ENCODE measurements at places on chromosomes 16 and 17.

DNA sequence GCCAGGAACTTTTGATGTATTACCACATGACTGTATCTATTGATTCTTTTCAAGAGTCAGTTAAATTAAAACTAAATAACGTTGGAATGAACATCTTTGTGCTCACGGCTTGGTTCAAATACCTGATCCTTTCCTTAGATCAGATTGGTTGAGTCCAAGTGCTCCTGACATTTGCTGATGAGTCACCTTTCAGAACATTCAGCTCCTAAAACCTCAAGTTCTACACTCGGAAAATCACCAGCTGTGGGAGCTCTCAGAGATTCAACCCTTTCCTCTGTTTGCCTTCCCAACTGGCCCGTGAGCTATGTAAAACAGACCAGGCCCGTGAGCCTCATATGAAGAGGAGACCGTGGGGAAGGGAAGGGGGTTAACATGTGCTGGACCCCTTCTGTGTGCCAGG, 68.1 kb downstream of the RTN4RL1 start:
- DNase-seq: no peak

- no peak for DNase-seq
Observed at GRCh38 chr17:74935585-74936469, at the start of gene OTOP3. Gene OTOP3, plus strand, starts transcription at chr17:74935898. Its CDS starts 24 bp downstream, at chr17:74935922.

DNA sequence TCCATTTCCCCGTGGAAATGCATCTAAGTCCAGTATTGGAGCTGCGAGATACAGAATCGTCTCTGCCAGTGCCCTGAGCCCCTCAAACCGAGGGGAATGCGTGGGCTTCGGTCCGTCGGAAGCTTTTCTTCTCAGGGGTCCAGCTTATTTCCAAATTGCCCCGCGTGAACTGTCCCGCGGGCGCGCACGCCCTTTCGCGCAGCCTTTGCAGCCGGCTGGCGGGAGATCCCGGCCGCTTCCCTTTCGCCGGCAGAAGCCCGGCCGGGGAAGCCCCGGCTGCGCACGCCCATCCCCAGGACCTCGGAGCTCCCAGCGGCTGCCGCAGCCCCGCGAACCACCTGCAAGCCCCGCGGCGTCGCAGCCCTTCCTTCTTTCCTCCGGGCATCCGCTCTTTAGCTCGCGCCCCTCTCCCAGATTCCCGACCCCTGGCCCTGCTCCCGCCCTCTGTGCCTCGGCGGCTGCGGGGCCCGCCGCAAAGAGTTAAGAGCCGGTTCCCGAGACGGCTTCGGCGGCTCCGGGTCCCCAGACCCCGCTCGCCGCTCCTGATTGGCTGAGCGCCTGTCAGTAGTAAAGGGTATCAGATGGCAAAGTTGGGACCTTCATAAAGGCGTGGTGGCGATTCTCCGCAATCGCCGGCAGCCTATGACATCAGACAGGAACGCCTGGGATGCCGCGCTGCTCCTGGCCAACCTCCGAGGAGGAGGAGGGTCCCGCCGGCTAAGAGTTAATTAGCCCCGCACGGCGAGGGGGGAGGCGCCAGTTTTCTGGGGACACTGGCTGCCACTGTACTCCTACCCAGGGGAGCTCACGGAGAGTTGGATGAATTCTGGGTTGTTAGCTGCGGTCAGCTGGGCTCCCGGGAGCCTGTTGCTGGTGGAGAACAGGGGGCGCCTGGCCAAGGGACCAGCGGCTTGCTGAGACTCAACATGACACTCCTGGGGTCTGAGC, at the start of gene MYOCD:
Gene MYOCD (plus strand): TSS at position 628 of the 948 bp plus-strand sequence. CDS start 299 bp downstream, at position 927.
- no peak for DNase-seq

DNA sequence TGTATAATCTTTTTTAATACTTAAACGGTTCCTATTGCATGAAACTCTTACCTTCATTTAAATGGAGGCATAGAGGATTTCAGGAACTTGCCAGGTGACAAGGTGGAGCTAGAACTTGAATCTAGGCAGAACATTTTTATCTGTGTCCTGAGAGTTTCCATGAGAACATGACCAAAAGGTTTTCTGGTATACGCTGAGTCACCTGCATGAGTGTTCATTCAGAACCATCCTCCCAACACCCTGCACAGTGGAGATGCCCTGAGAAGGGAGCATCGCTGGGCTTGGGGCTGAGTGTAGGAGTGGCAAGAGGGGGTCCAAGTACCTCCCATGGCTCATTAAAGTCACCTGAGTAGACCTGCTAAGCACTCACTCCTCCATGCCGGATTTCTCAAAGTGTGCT, 169.7 kb upstream of the CACNG5 start:
- DNase-seq: no peak

GRCh38 chr17:76018801-76019200, 8.3 kb downstream of the EVPL start:
- DNase-seq: no peak

DNA sequence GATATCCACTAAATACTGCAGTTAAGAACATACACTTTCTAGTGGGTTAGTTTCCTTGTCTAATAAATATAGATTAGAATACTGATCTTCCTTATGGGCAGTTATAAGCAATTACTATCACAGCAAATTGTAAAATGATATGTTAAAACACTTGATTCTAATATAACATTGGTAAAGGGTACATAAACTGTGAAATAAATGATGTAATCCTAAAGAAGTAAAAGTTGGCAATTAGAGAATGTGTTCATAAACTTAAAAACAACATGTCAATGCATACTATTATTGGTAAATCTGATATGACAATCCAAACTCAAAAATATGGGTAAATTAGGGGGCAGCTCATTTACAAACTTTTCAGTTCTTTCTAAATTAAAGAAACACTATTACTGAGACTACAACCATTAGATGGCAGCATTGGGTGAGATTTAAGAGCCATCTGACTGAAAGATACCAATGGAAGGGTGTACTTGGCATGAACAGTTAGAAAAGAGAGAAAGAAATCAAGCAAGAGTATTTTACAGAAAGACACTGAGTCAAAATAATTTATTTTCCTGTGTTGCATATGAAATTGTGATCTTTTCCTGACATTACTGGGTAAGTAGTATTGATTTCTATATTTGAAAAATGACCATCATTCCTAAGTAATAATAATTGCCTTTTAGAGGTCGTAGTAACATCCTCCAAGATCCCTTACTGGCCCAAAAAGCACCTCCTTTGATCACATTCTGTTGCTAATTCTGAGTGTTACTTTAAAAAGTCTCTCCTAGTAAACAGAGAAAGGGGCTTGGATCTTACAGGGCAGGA, 119.6 kb downstream of the SPAG9 start:
- DNase-seq: peak; percentile 71

DNA sequence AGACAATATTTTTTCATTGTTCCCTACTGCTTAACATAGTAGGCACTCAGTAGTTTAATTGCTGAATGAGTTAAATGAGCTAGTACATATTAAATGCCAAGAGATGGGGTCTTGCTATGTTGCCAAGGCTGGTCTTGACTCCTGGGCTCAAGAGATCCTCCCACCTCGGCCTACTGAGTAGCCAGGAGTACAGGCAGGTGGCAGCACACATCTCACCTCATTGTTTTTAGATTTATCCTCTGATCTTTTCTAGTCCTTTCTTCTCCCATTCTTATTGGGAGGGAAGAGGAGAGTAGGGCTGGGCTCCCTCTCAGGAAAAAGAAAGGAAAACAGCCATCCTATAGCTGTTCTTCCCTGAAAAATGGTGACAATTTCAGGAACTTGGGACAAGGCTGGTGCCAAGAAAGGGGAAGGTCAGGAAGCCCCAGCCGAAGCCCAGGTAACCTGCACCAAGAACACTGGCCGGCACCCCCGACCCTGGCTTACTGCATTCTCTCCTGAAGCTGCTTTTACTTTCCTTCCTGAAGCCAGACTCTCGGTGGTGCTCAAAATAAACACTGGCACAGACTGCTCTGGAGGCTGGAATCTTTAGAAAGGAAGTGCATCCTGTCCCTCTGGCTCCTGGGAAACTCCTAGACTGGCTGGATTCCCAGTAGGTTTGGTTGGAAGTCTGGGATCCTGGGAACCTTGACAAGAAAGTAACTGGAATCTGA, 2.7 kb downstream of the TNFAIP1 start:
- no peak for DNase-seq

DNA sequence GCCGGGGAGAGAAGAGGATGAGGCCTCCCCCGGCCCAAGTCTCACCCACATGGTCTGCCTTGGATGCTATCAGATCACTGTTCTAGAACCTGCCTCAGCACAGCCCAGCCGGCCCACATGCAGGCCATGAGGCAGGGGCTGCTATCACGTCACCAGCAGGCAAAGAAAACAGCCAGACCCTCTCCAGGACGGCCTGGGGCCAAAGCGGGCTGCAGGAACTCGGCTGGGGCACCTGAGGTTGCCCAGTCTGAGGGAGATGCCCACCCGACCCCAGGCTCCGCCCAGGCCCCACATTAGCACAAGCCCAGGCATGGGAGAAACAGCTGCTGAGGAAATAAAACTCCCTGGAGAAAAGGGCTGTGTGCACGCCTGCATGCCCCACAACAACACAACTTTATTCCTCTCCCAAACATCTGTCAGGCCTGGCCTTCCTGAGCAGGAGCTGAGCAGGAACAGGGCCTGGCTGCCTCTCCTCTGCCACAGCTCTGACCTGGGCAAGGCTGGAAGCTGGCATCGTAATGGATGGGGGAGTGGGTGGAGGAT, 6.7 kb upstream of the SMIM5 start:
- DNase-seq: no peak

- DNase-seq: no peak
Observed at GRCh38 chr17:67532326-67532871, 155.3 kb downstream of the PITPNC1 start.

DNA sequence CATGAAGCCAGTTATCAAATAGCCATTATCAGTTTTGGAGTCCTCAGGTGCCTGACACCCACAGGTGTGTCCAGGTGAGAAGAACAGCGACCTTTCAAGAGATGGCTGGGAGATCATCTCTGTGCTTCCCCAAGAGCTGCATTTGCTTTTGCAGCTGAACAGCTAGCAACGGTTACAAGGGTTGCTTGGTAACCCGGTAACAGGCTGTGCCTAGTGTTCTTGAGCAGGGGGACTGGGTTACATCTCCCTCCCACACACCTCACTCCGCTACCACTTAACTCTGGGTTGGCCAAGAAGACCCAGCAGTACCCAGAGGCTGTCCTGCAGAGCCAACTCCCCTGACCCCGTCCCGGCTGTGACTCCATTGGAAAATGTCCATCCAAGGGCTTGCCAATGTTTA, 147.0 kb downstream of the SLC39A11 start:
- DNase-seq: no peak

DNA sequence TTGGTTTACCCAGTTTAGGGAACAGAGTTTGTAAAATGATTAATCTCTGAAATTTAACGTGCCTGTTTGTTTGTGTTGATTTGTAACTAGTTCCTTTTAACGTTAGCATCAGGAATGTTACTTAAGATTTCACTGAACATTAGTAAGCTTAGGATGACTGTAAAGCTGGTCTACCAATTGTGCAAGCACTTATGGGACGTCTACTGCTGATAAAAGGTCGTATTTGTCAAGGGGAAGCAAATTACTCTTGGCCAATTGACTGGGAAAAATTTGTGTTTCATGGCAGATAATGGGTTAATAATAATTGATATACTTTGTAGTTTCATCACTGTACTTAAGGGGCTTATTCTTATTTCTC, 11.8 kb downstream of the METTL9 start:
- DNase-seq: no peak

DNA sequence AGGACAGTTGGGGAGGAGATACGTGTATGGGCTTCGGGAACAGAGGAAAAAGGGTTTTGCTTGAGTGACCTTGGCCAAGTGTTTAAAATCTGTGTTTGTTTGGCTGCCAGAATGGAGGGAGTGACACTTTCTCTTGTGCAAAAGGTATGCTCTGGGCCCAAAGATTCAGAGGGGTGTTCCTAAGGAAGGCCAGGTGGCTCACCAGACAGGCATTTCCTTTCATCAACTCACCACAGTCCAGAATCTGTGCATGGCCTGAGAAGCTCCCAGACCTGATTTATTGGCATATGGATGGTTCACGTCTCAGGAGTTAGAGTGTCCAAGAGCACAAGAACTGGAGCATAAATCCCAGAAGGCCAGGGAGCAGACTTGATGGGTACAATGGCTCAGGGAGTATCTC, 53.4 kb upstream of the NLK start:
- no peak for DNase-seq

- no peak for DNase-seq
Observed at GRCh38 chr16:15464401-15465186, 30.2 kb downstream of the BMERB1 start.

- no peak for DNase-seq
Observed at GRCh38 chr17:13702266-13702665, 100.5 kb upstream of the HS3ST3A1 start.

GRCh38 chr16:74874912-74875546, 100.4 kb upstream of the FA2H start:
- no peak for DNase-seq

DNA sequence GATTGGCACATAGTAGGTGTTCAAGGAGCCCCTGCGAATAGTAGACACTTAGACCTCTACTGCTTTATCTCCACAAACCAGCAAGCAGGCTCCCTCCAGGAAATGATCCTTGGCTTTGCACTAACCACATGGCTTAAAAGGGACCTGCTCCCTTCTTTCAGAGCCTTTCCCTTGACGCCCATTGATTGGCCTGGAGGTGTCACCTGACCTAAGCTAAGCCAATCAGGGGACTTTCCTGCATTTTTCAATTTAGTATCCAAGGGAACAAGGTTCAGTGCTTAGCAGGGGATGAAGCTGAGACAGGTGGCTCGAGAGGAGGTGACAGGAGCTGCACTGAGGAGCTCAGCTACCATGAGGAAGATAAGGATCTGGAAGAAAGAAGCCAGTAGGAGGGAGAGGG, 52.8 kb downstream of the CLEC19A start:
- DNase-seq: no peak

DNA sequence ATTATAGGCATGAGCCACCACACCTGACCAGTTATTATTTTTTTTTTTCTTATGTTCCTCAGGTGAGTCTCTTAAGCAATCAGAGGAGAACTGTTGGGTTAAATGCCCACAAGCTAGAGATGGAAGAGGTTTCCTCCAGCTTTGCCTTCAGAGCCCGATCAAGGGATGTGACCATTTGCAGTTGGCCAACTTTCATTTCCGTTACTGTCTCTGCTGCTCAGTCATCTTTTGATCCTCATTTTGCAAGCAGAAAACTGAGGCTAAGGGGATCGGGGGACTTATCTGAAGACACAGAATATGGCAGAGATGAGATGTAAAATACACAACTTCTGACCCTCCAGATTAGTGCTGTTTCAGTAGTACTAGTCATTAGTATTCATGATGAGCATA, 188.8 kb downstream of the RAB11FIP4 start:
- no peak for DNase-seq

- DNase-seq: no peak
Observed at GRCh38 chr17:2563061-2563460, 30.4 kb upstream of the PAFAH1B1 start.

DNA sequence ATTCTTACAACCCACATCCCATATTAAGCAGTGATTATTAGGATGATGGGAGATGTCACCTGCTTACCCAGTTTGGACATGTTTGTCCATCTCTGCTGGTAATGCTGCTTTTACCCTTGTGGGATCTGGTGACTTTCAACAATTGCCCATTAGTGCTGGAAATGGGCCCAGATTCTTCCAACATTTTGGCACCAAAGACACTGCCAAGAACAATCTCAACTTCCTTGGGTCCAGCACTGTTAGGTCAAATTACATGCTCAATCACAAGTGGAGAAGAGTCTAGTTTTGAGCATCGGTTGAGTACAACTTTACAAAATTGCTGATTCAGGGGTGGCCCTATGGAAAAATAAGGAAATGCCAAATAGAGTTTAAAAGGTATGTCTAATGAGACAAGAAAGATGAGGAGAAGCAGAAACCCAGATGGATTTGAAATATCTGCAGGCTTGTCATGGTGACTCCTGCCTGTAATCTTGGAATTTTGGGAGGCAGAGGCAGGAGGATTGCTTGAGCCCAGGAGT, 13.0 kb upstream of the ZFP3 start:
- DNase-seq: no peak
